ENCODE measurements at places on chromosomes 11 and 22.

DNA sequence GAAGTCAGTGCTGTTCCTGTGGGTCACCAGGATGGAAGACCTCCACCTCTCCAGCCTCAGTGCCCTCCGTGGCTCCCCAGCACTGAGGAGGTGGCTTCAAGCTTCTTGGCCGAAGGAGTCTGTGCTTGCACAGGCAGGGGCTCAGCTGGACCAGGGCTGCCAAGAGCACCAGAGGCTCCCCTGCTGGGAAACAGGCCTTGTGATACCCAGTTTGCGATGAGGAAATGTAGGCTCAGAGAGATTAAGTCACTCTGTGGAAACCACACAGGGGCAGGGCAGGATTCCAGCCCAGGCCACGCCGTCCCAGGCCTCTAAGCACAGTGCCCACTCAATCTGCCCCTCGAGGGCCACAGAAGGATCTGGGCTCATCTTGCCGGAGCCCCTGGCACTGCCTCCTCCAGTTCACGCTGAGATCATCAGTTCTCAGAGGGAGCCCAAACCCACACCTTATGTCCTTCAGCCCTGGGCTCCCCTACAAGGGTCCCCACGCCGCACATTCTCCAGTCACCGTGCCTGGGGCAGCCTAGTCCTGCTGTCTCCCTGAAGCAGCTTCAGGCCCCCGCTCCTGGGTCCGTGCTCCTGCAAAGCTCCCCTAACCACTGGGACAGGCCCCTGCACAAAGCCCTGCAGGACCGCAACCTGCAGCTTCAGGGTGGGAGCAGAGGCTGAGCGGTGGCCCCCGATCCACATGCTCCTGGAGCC, 21.6 kb downstream of the ANO1 start:
- DNase-seq: no peak

- DNase-seq: no peak
Measured at GRCh38 chr11:57619331-57619730, 21.8 kb downstream of the SERPING1 start.

DNA sequence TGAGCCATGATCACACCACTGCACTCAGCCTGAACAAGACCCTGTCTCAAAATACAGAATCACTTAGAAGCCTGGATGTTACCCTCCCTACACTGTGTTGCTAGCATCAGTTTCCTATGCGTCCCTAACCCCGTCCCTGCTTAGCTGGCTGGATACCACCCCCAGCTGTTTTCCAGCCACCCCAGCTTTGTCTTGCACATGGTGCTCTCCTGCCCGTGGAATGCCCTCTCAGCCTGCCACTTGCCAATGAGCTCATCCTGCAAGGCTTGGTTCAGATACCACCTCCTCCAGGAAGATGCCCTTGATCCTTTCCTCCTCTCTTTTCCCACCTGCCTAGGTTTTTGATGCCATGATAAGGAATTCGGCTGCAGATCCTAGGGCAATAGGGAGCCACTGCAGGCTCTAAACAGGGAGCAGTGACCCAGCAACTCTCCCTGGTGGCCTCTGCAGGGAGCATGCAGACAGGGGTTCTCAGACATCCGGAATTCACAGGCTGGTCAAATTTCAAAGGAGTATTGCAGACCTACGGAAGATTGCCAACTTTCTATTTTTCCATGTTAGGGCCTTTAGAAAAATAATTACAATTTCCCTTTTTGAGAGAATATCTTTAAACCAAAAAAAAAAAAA, 52.7 kb upstream of the WNT7B start:
- DNase-seq: no peak

DNA sequence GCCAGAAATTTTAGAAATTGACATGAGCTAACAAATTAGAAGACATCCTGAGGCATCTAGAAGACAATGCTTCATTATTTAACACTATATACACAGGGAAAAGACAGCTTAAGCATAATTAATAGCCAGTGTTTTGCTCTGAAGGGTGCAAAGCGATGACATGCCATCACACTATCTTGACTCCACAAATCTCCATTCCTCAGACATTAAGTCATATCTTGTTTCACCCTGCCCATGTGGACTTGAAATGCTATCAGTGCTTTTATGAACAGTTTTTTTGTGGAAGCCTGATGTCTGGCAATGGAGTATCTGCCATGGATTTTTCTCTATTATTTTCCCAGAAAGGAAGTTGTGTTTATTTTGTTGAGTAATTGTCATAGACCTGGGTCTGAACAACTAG, 2.3 kb downstream of the CARD18 start:
- peak; percentile 49 for DNase-seq

- DNase-seq: no peak
Measured at GRCh38 chr11:114566276-114566675, 6.6 kb upstream of the NXPE1 start.

GRCh38 chr11:50088231-50088630, 55.6 kb downstream of the OR4C45 start:
- no peak for DNase-seq

DNA sequence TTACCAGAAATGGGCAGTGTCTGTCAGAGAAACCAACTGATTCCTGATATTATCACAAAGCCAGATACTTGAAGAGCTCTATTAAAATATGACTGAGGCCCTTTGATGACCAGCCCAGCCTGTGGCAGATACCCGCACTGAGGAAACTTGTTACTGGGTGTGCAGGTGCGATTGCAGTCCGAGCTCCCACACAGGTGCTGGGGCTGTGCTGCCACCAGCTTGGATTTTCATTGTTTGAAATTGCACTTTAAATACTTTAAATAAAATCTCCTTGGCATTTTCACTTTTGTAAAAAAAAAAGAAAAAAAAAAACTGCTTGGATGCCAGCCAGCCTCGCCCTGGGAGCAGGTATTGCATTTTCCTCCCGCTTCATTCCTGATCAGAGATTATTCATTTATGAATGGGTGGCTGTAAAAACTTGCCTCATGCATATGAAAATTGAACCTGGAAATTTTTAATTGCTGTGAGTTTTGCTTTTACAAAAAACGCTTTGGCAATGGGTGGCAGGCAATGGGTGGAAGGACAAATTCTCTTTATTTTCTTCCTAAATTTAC, 21.2 kb downstream of the EHF start:
- DNase-seq: no peak

- no peak for DNase-seq
Measured at GRCh38 chr11:35262056-35262455, 123.1 kb downstream of the CD44 start.

DNA sequence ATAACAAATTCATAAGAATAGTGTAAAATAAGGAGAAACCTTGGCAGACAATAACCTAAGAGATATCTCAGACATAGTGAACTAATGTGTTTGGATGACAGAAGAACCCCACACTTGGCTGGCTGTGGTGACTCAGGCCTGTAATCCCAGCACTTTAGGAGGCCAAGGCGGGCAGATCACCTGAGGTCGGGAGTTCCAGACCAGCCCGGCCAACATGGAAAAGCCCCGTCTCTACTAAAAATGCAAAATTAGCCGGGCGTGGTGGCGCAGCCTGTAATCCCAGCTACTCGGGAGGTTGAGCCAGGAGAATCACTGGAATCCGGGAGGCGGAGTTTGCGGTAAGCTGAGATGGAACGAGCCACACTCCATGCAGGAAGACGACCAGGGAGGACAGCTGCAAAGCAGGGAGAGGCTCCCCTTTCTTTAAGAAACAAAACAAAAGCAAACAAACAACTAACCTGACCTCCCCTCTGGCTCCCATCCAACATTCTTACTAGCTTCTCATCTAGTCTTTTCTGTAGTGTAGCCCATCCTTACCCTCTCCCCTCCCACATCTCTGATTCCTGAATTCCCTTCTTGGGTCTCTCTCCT, 84.2 kb downstream of the ZNF280B start:
- no peak for DNase-seq

GRCh38 chr11:131819865-131820264, 449.4 kb downstream of the NTM start:
- no peak for DNase-seq

DNA sequence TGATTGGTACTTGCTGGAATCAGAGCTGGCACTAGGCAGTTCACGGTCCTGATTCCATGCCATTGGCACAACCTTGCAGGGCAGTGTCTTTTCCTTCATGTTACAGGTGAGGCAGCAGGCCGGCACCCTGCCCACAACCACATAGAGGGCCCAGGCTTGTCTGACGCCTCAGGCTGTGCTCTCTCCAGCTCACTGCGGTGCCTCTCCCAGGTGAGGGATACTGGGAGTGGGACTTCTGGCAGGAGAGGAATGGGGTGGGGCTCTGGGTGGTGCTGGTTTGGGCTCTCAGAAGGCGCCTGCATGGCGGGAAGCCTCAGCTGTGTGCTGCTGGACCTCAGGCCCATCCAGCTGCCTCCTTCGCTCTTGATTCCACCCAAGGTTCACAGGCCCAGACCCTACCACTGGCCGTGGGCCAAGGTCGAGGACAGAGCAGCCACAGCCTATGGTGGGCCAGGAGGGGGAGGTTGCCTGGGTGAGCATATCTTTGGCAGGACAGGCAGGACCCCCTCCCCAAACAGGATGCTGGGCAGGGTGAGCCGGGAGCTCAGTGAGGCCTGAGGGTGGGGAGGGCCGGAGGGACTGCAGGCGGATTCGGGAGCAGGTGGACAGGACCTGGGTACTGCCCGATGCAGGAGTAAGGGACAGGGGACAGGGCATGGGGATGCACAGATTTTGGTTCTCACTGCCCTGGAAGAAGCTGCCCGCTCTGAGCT, 7.0 kb upstream of the MPPED1 start:
- DNase-seq: no peak
